ENCODE measurements at places on chromosomes 3 and 15.

DNA sequence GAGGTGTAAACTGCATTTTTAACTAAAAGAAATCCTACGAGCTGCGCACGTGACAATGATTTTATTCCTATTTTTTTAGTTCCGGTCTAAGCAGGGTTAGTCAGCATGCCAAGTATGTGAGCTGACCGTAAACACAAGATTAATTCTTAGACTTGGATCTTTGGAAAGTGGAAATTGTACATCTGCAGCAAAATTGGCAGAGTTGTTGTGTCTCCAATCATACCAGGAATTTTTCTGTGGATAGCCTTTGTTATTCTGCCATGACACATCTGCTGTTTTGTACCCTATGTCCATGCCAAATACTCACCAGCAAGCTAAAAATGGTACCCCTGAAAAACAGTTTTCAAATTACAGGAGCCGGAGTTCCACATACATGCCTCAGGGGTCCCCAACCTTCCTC, 562.5 kb downstream of the UNC13C start:
- no peak for DNase-seq

DNA sequence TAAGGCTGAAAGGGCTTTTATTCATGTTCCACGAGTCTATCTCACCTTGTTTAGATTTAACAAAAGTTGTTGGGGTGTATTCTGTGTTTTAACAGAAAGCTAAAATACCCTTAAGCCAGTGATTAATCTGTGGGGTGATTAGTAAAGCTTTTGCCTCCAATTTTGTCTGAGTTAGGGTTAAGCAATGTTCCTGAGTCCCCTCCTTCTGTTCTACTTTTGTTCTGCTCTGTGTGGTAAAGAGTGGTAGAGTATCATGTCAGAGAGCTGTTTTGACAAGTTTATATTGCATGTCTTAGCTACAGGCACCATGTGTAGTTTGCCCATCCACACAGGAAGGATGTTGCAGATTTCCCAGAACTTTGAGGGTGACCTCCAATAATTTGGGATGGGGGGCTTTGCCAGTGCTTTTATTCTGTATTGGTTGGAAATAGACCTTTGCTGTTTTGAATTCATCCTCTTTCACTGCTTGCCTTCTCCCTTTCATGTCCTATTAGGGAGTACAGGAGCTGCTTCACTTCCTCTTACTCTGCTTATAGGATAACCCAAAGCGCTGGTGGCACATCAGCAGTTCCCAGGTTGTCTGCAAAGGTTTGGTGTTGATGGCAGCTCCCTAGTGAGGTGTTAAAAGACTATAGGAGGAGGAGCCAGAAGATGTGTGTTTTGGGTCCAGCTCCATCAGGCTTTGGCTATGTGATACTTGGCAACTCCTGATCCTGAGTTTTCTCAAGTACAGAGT, 7.4 kb downstream of the PDE8A start:
- no peak for DNase-seq

- no peak for DNase-seq
These were observed 81.5 kb downstream of the GAP43 start for GRCh38 chr3:115704661-115705338.

- no peak for DNase-seq
These were observed 495.2 kb upstream of the TBL1XR1 start for GRCh38 chr3:177692304-177692975.

- no peak for DNase-seq
These were observed 547.1 kb downstream of the FHIT start for GRCh38 chr3:60703956-60704736.

GRCh38 chr3:117898722-117899522, 1135.7 kb downstream of the IGSF11 start:
- DNase-seq, result peak; percentile 53

- no peak for DNase-seq
These were observed 618.0 kb downstream of the CADM2 start for GRCh38 chr3:85576697-85577200.

- peak; percentile 93 for DNase-seq
These were observed 188.7 kb upstream of the LINGO1 start for GRCh38 chr15:77821188-77821958.

GRCh38 chr3:11900824-11901223, 54.1 kb upstream of the TAMM41 start:
- DNase-seq, result no peak

- DNase-seq, result no peak
These were observed 5.6 kb downstream of the TERC start for GRCh38 chr3:169759256-169759655.

DNA sequence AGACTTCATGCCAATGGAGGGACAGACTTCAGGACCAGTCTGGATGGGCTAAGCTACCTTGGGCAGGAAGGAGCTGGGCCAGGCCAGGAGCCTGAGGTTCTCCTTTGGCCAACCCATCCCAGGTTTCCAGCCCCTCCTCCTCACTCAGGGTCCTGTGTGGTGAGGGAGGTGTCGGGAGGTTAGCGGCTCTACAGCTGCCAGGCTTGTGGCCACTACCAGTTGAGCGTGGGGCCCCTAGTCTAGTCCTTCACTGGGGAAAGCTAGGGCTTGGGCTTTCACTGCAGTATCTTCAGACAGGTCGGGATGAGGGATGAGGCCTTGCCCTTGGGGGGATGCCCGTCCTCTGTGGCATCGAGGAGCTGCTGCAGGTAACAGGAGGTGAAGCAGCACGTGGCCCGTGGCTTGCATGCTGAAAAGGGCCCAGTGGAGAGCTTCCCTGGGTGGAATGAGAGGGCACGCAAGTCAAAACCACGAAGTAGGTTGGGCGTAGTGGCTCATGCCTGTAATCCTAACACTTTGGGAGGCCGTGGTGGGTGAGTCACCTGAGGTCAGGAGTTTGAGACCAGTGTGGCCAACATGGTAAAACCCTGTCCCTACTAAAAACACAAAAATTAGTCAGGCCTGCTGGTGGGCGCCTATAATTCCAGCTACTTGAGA, 8.5 kb upstream of the FANCD2 start:
- DNase-seq, result no peak

- no peak for DNase-seq
These were observed 69.6 kb downstream of the RYR3 start for GRCh38 chr15:33380406-33380805.

DNA sequence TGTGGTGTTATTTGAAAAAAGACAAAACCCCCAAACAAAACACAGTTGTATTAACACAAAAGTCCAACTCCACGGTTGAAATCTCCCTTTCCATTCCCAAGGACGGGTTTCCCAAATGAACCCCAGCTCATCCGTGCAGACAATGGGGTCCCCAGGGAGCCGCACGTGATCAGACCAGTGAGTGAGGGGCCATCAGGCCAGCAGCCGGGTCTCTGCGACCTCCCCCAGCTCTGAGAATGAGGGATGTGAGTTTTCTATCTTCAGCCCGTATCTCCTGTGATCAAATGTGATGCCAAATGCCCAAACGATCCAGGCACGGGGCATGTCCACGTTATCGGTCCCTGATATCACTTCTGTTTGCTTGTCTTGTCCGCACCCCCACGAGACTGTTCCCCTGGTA, 138.0 kb downstream of the OPA1 start:
- peak; percentile 6 for DNase-seq

DNA sequence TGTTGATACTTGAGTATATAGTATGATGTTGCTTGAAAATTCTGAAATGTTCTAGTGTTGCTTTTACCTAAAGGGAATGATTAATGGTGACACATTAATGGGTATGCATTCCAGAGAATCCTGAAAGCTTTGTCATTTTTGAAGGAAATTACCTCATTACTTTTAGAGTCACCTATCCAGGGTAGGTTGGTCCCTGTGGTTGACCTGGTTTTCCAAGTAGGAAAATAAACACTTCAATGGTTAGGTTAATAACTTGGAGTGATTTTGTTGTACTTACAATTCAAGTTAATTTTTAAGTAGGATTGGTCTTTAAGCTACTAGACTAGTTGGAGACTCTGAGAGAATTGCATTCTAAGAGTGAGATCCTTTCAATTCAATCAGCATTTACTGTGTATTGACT, 31.0 kb downstream of the MITF start:
- DNase-seq, result no peak

DNA sequence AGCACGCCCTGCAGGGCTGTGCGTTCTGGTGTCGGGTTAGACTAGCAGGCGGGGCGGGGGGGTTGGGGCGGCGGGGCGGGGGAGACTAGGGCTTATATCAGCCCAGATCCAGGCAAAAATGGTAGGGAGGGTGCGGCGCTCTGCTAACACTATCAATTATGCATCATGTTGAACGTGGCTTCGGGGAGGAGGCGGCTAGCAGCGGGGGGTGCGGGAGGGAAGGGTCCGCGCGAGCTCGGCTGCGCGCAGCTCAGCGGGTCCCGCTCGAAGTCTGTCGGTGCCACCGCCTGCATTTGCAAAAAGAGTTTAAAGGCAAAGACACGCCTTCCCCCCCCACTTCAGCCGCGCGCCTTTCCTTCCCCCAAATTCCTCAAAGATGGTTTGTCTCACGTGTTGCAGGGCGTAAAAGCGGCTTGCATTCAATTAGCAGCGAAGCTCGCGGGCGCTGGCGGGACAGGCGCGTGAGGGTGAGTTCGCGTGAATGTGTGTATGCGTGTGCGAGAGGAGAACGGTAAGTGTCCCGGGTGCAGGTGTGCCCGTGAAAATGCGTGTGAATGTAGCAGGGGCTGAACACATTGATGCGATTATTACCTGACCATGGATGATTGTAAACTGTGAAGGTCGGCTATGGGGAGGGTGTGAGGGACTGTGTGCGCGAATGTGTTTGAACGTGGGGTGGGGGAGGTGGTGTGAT, at the start of gene ISLR2:
TSS of gene ISLR2 (plus strand) at position 432 of the 694 bp plus-strand sequence. CDS start 2,169 bp downstream, outside the sequence.
- DNase-seq, result peak; percentile 94

GRCh38 chr3:65672061-65672460, 366.7 kb downstream of the MAGI1 start:
- peak; percentile 56 for DNase-seq

DNA sequence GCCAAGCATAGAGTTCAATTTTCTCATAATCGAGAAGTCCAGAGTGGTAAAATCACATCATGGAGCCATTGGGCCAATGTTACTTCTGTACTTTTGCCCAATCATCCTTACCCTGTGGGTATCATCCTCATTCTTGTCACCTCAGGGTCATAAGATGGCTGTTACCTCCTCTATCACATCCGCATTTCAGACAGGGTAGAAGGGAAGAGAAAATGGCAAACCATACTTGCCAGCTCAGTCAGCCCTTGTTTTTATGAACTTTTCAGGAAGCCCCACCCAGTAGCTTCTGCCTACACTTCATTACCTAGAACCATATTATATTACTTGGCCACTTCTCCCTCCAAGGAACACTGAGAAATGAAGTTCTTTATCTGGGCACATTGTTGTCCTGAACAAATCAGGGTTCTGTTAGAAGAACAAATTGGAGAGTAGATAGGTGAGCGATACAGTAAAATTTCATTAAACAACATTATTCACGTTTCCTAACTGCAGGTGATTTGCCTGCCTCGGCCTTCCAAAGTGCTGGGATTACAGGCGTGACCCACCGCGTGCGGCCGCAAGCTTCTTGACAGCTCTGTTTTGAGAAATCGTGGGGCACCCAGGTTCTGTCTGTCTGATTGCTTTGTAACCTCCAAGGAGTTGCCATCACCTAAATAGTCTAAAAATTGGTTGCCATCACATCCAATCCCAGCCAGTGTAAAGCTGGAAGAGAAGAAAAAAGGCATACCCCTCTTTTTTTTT, 34.5 kb upstream of the RPN1 start:
- DNase-seq, result no peak

- no peak for DNase-seq
These were observed 15.1 kb downstream of the TTC14 start for GRCh38 chr3:180617049-180617448.

All from brain (organoid and tissue), 16 donors.